Calu3 (cell line): ENCODE measurements at places on chromosomes 11 and 22. TPM values are rescaled to one million over a fixed set of nuclear protein-coding genes. Genes with fewer than 3 reads are reported as not detected.
A peak's percentile ranks its signal among the peaks of the same experiment; 100 is the strongest.

EMID1 gene
- total RNA-seq = 1.1 and 2.4 TPM in 2 replicates

- no peaks in the 10 kb centered on the region for H3K27me3 ChIP-seq
- no peaks in the 10 kb centered on the region for H3K4me1 ChIP-seq
- H3K27ac ChIP-seq = no peak overlapping the region
Observed at GRCh38 chr11:43856993-43857392, 23.6 kb upstream of the ALKBH3 start.

DNA sequence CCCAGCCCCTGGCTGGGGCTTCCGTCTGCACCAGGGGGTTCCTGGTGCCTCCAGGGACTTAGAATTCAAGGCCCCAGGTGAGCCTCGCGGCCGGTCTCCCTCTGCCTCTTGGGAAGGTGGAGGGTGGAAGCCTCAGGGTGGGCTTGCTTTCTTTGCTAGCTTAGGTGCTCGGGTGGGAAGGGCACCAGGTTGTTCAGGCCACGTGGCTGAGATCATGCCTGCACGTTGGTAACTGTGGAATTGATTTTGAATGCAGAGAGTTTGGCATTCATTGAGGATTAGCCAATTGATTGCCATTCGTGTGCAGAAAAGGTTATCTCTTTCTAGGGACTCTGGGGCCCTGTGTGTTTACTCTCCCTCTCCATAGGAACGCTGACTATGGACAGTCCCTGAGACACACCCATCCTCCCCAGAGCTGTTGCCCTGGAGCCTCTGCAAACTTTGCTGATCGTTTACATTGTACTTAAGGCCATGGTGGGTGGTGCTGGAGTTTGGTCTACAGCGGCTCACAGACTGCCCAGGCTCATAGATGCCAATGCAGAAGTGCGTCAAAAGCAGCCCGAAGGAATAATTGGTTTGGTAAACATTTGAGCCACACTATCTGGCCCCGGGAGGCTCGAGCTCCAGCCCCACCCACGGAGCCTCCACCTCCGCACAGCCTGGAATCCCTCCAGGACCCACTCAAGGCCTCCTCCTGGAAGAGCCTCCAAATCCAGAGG lies 1457.7 kb downstream of the BRD1 start:
- H3K27me3 ChIP-seq = no peaks in the 10 kb centered on the region
- no peak for DNase-seq
- H3K4me1 ChIP-seq = no peaks in the 10 kb centered on the region
- H3K27ac ChIP-seq = no peak overlapping the region
- no peak overlapping the region for H3K4me3 ChIP-seq
- no peaks in the 10 kb centered on the region for H3K36me3 ChIP-seq

BIK gene
- 37.9 and 43.1 TPM in 2 replicates for total RNA-seq

DNA sequence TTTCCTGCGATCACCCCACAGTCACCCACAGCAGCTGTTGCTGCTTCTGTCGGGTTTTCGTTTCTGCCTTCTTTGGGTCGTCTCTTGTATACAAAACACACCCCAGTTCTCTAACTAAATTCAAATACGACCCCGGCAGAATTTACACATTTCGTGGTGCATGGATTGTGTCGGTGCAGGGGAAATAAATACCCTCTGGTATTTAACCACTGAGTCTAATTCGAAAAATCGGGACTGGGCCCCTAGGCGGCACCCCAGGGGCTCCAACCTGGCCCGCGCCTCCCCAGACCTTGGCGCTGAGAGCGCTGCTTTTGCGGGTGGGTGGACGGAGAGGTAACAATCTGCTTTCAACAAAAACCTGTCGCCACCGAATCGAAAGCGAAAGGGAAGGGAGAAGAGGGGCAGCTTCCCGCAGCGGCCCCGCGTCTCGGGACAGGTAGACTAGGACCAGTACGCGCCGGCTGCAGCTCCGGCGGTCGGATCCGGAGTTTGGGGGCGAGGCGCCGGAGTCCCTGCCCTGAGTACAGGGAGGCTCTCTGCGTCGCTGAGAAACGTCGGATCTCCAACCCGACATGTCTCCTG lies 4.4 kb downstream of the ALX4 start:
- H3K4me1 ChIP-seq = peaks cover 10% of the 10 kb centered on the region
- peaks cover 86% of the 10 kb centered on the region for H3K27me3 ChIP-seq
- H3K27ac ChIP-seq = no peak overlapping the region
- peaks cover 8% of the 10 kb centered on the region for H3K36me3 ChIP-seq

DNA sequence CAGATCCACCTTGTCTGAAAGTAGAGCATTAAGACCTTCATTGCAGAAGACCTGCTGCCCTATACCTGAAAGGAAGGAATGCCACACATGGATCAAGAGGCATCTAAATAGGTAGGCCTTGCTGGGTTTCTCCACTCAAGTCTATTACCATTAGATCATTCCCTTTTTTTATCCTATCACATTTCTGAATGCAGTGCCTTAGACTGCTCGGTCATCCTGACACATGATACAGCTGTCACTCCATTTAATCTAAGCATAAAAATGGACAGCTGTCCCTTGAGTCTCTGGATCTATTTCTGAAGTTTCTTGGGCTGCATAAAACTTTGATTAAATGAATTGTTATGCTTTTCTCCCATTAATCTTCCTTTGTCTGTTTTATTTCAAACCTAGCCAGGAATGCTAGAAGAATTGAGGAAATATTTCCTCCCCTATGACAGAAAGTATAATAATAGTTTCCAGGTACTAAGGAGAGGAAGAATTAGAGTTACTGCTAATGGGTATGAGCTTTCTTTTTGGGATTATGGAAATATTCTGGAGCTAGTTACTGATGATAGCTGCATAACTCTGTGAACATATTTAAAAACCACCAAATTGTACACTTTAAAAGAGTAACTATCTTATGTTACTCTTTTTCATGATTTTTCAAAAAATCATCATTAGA lies 88.0 kb downstream of the DLG2 start:
- no peak overlapping the region for H3K27ac ChIP-seq
- H3K36me3 ChIP-seq = no peaks in the 10 kb centered on the region
- peaks cover under 1% of the 10 kb centered on the region for H3K27me3 ChIP-seq
- no peak for DNase-seq
- H3K4me3 ChIP-seq = no peak overlapping the region
- H3K4me1 ChIP-seq = no peaks in the 10 kb centered on the region

- peaks cover 14% of the 10 kb centered on the region for H3K36me3 ChIP-seq
- H3K27ac ChIP-seq = no peak overlapping the region
- H3K27me3 ChIP-seq = no peaks in the 10 kb centered on the region
- no peak for DNase-seq
Observed at GRCh38 chr22:31950226-31950625, 5.9 kb downstream of the YWHAH start.

DNA sequence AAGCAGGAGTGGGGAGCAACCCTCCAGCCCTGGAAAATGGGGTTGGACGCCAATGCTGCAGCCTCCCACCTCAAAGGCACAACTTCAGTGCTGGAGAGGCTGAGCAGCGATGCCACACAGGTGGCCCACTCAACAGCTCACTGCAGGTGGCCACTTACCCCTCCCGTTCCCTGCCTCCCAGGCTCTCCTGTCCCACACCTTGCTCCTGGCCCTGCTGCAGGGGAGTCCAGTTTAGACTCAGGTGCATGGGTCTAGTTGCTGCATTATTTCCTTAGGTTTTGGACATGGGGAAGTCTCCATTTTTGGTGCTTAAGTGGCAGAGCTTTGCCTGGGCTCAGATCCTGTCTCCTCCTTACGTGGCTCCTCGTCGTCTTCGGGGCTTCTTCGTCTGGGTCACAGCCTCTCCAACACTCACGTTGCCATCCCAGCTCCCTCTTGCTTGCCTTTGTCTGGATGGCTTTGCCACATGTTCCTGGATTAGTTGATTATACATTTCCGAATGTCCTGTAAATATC lies 898.3 kb downstream of the BRD1 start:
- no peak for DNase-seq
- no peak overlapping the region for H3K4me3 ChIP-seq
- H3K27me3 ChIP-seq = no peaks in the 10 kb centered on the region
- H3K4me1 ChIP-seq = no peaks in the 10 kb centered on the region
- H3K36me3 ChIP-seq = no peaks in the 10 kb centered on the region

DNA sequence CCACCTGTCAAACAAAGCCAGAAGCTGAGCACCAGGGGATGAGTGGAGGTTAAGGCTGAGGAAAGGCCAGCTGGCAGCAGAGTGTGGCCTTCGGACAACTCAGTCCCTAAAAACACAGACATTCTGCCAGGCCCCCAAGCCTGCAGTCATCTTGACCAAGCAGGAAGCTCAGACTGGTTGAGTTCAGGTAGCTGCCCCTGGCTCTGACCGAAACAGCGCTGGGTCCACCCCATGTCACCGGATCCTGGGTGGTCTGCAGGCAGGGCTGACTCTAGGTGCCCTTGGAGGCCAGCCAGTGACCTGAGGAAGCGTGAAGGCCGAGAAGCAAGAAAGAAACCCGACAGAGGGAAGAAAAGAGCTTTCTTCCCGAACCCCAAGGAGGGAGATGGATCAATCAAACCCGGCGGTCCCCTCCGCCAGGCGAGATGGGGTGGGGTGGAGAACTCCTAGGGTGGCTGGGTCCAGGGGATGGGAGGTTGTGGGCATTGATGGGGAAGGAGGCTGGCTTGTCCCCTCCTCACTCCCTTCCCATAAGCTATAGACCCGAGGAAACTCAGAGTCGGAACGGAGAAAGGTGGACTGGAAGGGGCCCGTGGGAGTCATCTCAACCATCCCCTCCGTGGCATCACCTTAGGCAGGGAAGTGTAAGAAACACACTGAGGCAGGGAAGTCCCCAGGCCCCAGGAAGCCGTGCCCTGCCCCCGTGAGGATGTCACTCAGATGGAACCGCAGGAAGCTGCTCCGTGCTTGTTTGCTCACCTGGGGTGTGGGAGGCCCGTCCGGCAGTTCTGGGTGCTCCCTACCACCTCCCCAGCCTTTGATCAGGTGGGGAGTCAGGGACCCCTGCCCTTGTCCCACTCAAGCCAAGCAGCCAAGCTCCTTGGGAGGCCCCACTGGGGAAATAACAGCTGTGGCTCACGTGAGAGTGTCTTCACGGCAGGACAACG lies 11.7 kb downstream of the CXCR5 start:
- peaks cover 62% of the 10 kb centered on the region for H3K36me3 ChIP-seq
- H3K4me1 ChIP-seq = no peaks in the 10 kb centered on the region
- no peaks in the 10 kb centered on the region for H3K27me3 ChIP-seq
- no peak overlapping the region for H3K4me3 ChIP-seq
- H3K27ac ChIP-seq = peak overlapping the region; percentile 69
- DNase-seq = no peak

THYN1 gene
- total RNA-seq = 26.0 and 27.2 TPM in 2 replicates

- no peak overlapping the region for H3K4me3 ChIP-seq
- H3K27me3 ChIP-seq = peaks cover 46% of the 10 kb centered on the region
- H3K4me1 ChIP-seq = peaks cover 11% of the 10 kb centered on the region
- H3K27ac ChIP-seq = peak overlapping the region; percentile 25
- no peak for DNase-seq
- H3K36me3 ChIP-seq = peaks cover 4% of the 10 kb centered on the region
Observed at GRCh38 chr22:50082197-50082715, 3.0 kb downstream of the MLC1 start.

DNA sequence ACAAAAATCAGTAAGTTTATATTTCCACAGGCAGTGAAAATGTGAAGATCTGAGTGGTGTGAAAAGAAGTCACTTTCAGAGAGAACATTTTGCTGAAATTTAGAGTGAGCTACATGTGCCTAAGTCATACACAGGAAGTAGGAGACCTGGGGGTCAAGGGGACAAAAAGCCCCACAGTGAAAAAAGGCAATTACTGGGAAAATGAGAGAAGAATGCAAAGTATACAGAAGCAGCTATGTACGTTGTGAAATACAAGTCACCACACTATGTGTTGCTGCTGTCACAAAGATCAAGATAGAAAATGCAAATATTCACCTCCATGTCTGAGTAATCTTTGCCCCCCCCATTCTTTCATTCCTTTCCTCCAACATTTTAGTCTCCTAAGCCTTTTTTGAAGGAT lies 21.6 kb upstream of the SESN3 start:
- H3K36me3 ChIP-seq = peaks cover 4% of the 10 kb centered on the region
- H3K4me3 ChIP-seq = no peak overlapping the region
- no peak overlapping the region for H3K27ac ChIP-seq
- H3K27me3 ChIP-seq = peaks cover 8% of the 10 kb centered on the region
- no peaks in the 10 kb centered on the region for H3K4me1 ChIP-seq
- DNase-seq = no peak

PLAAT5 gene
- total RNA-seq = 0.42 and 0.57 TPM in 2 replicates

GP1BB gene
- total RNA-seq = not detected in 2 replicates

FOXR1 gene
- not detected in 2 replicates for total RNA-seq

GRCh38 chr11:69983897-69984438 lies 94.1 kb upstream of the ANO1 start:
- H3K27ac ChIP-seq = no peak overlapping the region
- H3K27me3 ChIP-seq = peaks cover 49% of the 10 kb centered on the region
- DNase-seq = no peak
- H3K4me1 ChIP-seq = peaks cover 10% of the 10 kb centered on the region
- no peak overlapping the region for H3K4me3 ChIP-seq

- no peaks in the 10 kb centered on the region for H3K4me1 ChIP-seq
- no peak overlapping the region for H3K4me3 ChIP-seq
- peaks cover 75% of the 10 kb centered on the region for H3K27me3 ChIP-seq
- no peaks in the 10 kb centered on the region for H3K36me3 ChIP-seq
Observed at GRCh38 chr11:17458268-17458667, 18.4 kb downstream of the ABCC8 start.

- no peak overlapping the region for H3K27ac ChIP-seq
- H3K4me3 ChIP-seq = no peak overlapping the region
- no peaks in the 10 kb centered on the region for H3K27me3 ChIP-seq
- H3K4me1 ChIP-seq = no peaks in the 10 kb centered on the region
- DNase-seq = no peak
Observed at GRCh38 chr11:80473562-80473961, 1032.7 kb upstream of the TENM4 start.
